ENCODE measurements at places on chromosomes 11 and 22. TPM values are rescaled to one million over a fixed set of nuclear protein-coding genes. Genes with fewer than 3 reads are reported as not detected.

GRCh38 chr22:48414651-48415050 lies 1413.0 kb downstream of the BRD1 start:
- DNase-seq = no peak

DNA sequence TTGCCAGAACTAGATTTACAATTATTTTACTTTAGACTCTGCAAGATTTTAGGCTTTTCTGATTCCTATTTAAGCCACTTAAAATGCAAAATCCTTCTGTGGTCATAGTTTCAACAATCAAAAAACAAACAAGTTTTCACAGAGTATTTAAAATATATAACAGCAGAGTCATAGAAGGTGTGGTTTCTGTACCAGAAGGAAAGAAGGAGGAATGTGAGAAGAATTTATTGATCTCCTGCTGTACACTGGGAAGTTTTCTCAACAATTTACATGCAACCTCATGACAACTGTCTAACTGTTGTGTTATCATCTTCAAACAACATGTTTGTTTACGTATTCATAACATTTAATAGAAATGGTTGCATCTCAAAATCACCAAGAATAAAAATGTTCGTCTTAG lies 102.3 kb upstream of the CEP126 start:
- no peak for DNase-seq

- no peak for DNase-seq
Observed at GRCh38 chr22:36976606-36977005, 42.6 kb downstream of the TST start.

DNA sequence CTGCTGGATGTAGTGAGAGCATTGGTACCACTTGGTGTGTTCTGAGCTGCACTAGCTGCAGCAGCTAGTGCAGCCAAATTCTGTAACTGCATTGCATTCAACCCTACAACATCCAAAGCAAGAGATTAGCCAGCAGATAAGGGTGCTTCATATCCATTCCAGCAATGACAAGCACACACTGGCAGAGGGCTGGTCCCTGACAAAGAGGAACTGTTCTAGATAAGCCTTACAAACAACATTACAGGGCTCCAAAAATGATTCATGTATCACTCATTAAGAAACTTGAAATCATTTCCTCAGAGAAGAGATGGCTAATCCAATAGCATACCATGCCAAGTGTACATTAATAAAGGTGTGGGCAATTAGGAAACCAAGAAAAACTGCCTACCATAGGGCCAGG lies 28.4 kb upstream of the RAPSN start:
- no peak for DNase-seq

DNA sequence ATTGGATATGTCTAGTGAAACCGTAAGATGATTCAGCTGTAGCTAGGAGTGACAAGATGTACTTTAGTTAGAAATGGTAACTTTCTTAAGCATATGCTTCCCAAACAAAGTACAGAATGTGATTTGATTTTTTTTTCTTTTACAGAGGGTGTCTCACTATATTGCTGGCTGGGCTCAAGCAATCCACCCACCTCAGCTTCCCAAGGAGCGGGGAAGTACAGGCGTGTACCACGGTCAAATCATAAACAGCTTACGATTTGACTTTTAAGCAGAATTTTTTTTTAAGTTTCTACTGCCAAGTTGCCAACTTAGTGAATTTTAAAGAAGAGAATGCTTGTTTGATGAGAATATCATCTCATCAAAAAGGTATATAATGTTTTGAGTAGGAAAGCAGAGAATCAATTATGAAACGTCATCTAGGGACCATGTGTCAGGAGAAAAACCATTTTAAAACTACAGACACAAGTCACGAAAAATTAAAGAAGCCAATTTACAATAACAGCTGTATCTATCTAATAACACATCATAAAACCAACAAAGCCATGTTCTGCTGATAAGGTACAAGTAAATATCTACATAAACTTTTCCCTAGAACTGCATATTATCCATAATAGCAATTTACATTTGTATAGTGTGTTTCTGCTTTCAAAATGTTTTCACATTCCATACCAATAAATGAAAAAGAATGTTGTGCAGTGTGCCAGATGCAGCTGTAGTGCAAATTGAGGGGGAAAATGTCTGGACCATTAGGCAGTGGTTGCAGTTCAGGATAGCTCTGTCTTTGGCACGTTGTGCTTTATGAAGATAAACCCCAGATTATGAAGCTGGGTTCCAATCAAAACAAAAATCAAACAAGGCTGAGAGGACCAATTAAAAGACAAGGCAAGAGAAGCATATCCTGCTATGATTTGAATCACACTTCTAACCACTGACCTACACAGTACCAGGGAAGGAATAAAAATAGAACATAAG lies 33.7 kb upstream of the USP47 start:
- no peak for DNase-seq

KRTAP5-2 gene
- not detected for total RNA-seq

- no peak for DNase-seq
Observed at GRCh38 chr11:92978271-92979111, 9.0 kb downstream of the MTNR1B start.

- DNase-seq = no peak
Observed at GRCh38 chr22:31812977-31813605, 59.3 kb downstream of the DEPDC5 start.

DNA sequence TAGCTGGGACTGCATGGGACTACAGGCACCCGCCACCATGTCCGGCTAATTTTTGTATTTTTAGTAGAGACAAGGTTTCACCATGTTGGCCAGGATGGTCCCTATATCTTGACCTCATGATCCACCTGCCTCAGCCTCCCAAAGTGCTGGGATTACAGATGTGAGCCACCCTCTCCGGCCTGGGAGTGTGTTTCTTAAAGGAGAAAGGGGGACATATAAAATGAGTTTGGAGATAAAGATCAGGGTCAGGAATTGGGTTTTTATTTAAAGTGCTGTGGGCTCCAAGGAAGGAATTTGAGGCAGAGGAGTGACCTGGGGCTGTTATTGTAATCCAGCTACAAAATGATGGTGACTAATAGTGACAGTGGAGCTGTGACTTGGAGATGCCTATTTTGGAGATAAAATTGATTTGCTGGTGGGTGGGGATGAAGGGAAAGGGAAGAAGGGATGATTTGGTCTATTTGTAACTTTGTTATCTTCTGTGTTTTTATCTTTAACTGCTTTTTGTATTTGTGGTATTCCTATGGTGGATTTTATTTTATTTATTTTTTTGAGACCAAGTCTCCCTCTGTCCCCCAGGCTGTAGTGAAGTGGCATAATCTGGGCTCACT lies 5.0 kb downstream of the CRKL start:
- no peak for DNase-seq

DNA sequence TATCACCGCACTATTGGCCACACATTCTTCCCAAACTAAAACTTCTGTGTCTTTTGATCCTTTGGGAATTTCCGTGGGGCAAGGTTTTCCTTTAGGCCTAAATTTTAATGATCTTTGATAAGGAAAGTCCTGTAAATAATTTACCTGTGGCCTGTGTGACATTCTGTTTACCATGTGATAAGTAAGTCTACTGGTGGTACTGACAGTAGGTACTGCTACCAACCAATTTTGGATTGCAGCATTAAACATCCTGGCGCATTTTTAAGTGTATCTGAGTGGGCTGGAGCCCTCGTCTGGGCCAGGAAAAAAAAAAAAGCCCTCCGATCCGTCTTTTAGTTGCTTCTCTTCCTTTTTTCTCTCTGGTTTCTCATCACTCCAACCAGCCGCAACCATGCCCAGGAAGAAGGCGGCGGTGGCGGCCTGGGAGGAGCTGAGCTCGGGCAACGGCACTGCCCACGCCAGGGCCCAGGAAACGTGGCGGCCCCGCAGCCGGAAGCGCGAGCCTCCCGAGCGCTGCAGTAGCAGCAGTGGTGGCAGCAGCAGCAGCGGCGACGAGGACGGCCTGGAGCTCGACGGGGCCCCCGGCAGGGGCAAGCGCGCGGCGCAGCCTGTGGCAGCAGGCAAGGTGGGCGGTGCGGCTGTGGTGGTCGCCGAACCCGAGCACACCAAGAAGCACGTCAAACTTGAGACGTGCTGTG lies 33.6 kb downstream of the ASRGL1 start:
- DNase-seq = peak; percentile 74

DNA sequence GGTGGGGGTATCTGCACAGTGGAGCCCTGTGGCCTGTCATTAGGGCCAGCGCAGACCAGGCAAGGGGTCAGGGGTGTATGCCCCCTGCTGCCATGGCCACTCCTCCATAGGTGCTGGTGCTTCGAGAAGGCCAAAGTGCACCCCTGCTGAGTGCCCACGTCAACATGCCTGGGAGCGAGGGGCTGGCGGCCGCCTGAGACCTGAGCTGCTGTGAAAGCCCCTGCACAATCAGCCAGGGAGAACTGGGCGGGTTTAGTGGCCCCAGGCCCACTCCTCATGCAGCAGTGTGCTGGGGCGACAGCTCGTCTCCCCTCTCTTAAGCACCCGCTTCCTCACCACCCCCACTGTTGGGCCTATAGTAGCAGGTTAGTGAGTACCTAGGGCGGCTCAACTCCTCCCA lies 14.0 kb downstream of the ZDHHC24 start:
- DNase-seq = no peak

SSTR3 gene
- total RNA-seq = not detected

MAP6 gene
- total RNA-seq = 2.6 TPM

- DNase-seq = no peak
Observed at GRCh38 chr11:14346303-14346955, 12.6 kb downstream of the RRAS2 start.

- DNase-seq = no peak
Observed at GRCh38 chr22:31891366-31892079, 52.8 kb upstream of the YWHAH start.

CARD10 gene
- total RNA-seq = 60.5 TPM

GRCh38 chr11:69444381-69445130 lies 36.9 kb upstream of the LINC01488 start:
- peak; percentile 41 for DNase-seq

PHF5A gene
- total RNA-seq = 55.0 TPM

DNA sequence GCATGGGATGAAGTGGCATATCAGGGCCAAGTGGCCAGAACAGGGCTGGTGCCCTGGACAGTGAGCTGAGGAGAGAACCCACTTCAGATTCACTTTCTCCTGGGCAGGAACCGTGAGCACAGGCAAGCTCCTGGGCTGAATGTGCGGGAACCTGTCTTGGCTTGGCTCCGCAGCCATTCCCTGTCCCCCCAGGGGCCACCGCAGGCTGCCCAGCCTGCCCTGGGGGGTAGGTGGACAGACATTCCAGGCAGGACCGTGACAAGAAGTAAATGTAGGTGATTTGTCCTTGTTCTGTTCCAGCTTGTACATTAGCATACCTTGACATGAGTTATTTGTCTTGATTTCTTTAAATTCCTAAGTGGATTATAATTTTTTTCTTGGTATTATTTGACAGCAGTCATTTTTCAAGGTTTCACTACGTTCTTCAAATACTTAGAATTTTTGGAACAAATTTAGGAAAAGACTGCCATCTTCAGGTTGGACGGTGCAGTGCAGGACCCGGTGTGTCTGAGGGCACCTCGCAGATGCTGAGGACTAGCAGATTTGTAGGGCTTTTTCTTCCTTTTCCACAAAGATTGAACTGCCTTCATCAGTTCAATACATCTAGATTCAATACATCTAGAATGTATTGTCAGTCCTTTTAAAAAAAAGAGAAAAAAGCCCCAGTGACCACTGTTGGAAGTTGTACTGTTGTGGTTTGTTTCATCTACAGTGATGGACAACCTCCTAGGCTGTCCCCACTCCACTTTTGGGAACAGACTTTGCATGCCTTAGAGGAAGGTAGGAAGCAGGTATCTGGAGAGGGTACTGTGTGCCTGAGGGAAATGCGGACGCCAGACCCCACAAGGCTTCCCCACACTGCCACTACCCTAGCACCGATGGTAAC lies 115.1 kb upstream of the RASSF10 start:
- DNase-seq = peak; percentile 78

- no peak for DNase-seq
Observed at GRCh38 chr22:34001701-34002466, 81.6 kb upstream of the LARGE1 start.

SEC14L2 gene
- total RNA-seq = 2.0 TPM

YPEL1 gene
- total RNA-seq = 2.2 TPM

- DNase-seq = no peak
Observed at GRCh38 chr22:50260801-50261614, 475 bp downstream of the MAPK12 start.

DNA sequence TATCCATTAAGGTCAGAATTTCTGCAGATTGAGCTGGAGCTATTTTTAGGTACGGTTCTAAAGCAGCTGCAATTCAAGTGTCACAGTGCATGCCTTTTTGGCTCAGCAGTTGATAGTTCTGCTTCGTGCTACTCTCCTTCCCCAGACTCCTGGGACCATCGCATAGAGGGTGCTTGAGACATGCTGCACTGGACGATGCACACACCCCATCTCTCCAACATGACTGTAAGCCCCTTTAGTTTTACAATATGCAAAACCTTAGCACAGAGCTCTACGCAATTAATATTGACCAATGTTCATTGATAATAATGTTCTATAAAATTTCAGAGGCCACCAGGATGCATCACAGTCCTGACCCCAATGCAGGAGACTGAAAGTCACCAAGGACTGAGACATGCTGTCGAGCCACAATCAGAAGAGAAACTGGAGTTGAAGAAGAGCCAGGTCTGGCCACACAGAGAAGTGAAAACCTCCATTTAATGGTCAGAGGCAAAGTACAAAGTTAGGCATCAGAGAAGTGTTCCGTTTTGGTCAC lies 120.9 kb upstream of the ZC3H12C start:
- no peak for DNase-seq

GRCh38 chr11:79082907-79083306 lies 357.9 kb downstream of the TENM4 start:
- no peak for DNase-seq

GRCh38 chr11:86174101-86175046 lies 70.2 kb upstream of the EED start:
- DNase-seq = no peak

DNA sequence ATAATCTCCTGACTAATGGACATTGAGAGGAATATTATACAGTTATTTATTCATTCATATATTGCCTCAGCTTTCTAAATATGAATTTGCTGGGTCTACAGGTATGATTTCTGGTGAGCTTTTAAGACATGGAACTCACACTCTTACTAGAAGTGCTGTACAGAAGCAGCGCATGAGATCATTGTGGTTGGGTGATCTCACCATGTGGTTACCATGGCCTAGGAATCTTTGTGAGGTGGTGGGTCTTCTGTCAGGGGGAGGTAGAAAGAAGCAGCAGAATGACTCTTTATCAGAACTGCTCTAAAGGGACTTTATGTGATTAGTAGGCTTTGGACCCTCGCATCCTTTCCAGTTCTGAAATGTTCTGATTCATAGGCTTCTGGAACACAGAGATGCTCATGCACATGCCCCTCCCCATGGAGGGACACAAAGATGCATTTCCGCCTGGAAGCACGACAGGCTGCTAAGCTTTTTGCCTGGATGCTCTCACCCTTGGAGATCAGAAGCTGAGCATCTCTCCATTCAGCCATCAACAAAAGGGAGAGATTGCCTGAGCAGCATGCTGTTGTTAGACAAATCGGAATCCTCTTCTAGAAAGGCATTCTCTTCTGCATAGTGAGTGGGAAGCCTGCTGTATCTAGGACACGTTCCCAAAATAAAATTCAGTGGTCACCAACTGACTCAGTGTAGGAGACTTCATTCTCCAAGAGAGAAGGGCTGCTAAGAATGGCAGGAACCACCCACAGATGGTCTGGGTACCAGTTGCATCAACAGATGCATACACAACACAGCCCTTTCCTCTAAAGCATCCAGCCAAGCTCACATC lies 51.3 kb downstream of the KIRREL3 start:
- no peak for DNase-seq
